ENCODE measurements at places on chromosomes 2 and 18.

GRCh38 chr2:53987336-53987921 is 16.6 kb upstream of the PSME4 start:
- DNase-seq, result no peak

DNA sequence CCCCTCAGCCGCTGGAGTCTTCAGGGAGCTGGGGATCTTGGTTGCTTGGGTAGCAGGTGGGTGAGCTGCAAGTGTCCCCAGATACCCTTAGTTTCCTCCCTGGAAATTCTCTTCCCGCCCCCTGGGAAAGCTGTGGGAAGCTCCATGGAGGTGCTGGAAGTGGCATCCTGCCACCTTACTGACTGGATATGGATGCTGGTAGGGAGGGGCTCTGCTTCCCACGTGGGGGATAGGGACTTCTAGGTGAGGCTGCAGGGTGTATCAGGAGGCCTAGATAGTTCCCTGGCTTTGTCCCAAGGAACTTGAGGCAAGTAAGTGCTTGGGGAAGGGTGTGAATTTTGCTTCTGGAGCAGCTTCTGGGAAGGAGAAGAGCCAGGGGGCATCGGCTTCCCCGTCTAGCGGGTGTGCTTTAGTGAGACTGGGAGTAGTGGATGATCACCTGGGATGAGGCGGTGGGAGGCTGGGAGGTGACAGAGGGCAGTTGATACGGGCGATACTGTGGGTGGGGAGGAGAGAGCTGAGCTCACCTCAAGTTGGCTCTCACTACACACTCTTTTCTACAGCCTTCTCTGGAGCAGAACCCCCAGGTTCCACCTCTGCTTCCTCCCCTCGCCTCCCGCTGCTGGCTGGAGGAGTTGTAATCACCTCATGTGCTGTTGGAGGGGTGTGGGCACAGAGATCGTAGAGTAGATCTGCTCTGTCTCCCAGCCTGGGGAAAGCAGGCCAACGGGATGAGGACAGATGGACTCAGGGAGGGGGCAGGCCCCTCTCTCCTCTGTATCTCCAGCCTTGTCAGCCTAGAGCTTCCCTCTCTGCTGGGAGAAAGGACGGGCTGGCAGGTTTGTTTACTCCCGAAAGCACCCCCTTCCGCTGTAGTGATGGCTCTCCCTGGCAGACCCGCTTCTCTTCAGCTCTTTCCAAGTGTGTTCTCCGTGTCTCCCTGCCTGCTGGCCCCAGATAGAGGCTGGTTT is 19.8 kb downstream of the TET3 start:
- DNase-seq, result no peak

DNA sequence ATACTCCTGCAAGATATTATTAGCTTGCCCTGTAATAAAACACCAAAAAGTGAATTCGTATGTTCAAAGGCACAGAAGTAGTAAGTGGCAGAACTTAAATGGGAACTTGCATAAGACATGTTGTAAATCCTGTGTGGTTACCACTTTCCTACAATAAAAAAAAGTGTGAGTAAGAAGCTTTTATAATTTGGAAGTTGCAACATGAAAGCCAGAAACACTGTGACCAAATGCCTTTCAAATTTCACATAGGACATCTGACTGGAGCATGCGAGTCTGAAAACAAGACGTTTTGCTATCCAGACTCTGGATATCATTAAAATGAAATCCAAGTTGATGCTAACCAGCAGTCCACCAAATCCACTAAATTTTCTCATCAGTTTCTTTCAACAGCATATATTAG is 886.2 kb upstream of the NRXN1 start:
- no peak for DNase-seq

GRCh38 chr2:191635333-191636234 is 42.4 kb upstream of the NABP1 start:
- no peak for DNase-seq

DNA sequence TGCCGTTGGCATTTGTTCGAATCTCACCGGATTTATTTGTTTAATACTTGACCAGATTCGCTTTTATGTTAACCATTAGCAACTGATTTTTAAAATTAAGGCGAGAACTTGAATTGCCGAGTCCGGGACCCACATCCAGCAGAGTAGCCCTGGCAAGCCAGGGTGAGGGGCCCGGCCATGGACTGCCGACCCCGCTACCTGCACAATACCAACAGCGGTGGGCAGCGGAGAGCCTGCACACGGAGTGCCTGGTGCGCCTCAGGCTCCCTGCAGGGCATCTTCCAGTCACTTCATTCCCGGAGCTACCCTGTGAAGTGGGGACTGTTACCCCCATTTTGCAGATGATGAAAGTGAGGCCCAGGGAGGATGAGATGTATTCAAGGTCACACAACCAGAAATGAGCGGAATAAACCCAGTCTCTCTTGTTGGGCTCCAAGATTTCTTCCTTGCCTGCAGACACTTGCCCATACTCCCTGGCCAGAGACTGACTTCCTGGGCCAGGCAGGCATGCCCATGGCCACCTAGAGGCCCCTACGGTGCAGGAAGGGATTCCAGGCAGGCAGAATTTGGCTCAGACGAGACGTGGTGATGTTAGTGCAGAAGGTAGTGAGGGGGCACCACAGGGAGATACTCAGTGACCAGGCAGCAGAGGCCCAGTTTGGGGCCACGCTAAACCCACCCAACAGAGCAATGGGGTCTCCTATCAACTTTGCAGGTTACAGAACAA is 2.9 kb downstream of the FBLN7 start:
- DNase-seq, result no peak

DNA sequence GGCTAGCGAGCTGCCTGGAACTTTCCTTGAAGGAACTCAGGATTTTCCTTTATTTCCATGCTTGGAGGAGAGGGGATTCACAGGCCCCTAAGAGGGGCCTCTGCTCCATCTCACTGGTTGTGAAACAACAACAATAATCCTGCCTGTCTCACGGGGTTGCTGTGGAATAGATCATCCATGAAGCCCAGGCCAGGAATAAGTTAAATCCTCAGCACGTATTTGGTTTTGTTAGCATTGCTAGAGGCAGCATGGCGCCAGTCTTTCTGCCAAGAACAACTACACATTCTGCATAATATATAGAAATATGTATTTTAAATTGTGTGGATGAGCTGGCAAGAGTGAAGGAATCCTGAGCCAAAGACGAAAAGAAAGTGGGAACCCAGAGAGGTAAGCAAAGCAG is 80.8 kb upstream of the L3MBTL4 start:
- DNase-seq, result no peak

DNA sequence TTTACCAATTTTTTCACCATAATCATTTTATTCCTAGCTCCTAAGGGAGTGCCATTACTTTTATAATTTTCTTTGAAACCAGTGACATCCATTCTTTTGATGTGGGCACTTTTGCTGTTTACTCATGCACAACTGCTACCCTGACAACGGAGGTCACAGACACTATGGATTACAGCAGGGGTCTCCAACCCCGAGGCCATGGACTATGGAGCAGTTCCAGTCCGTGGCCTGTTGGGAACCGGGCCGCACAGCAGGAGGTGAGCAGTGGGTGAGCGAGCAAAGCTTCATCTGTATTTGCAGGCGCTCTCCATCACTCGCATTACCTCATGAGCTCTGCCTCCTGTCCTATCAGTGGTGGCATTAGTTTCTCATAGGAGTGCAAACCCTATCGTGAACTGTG is 34.6 kb downstream of the PRPF40A start:
- DNase-seq, result no peak

DNA sequence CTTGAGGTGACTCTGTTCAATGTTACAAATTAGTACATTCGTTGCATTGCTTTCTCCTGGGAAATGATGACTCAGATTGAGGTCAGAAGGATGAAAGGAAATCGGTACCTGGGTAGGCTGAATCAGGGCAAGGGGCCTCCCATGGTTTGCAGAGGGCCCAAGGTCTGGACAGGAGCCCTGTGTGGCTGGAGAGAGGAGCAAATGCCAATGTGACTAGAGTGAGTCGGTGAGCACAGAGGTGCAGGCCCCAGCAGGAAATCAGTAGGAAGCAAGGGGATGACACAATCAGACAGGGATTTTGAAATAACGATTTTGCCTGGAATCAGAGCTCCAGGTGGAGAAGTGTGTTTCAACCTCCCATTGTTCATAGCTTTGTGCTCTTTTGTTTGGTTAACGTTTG is 118.9 kb downstream of the CCDC102B start:
- no peak for DNase-seq

DNA sequence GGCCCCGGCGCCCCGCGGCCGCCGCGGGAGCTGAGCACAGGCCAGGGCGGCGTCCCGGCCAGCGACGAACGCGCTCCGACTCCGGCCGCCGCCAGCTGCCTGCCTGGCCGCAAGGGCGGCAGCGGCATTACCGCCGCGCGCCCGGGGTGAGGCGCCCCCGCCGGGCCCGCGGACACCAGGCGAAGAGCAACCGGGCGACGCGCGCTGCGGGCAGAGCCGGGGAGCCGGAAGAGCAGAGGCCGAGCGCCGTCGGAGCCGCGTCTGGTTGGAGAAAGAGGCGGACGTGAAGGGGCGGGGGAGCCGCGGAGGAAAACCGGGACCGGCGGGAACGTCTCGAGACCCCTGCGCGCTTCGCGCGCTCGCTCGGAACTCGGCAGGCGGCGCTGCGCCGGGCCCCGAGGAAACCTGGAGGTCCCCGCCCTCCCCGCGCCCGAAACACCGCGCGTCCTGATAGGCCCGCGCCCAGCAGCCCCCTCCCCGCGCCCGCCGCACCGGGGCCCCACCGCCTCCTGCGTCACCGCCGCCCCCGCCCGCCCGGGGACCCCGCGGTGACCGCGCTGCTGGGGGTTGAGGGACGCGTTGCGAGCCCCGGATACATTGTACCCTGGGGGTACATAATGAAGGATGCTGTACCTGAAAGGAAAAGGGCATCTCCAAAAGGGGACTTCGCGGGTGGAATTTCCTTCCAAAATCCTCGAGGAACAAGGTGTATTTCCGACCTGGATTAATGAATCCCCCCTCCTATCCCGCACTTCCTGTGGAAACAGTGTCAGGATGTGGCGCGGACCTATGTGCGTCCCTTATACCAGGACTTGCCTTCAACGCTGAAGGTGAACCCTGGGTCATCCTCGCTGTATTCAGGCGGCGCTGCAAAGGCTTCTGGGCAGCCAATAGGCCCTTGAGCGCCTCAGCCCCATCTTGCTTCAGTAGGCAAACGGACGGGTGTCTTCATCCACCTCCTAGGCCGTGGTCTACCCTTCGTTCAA is 1.0 kb upstream of the B4GALT6 start:
- DNase-seq, result peak; percentile 86

- DNase-seq, result no peak
These were observed 11.1 kb upstream of the HNRNPLL start for GRCh38 chr2:38613849-38614213.
